ENCODE measurements at places on chromosomes 16 and 17. TPM values are rescaled to one million over a fixed set of nuclear protein-coding genes. Genes with fewer than 3 reads are reported as not detected.

GRCh38 chr16:20952139-20952920 is 51.8 kb downstream of the LYRM1 start:
- no peak overlapping the region for H3K4me3 ChIP-seq
- H3K27me3 ChIP-seq: no peaks in the 10 kb centered on the region
- no peak overlapping the region for H3K27ac ChIP-seq
- no peaks in the 10 kb centered on the region for H3K36me3 ChIP-seq
- H3K4me1 ChIP-seq: no peaks in the 10 kb centered on the region

DNA sequence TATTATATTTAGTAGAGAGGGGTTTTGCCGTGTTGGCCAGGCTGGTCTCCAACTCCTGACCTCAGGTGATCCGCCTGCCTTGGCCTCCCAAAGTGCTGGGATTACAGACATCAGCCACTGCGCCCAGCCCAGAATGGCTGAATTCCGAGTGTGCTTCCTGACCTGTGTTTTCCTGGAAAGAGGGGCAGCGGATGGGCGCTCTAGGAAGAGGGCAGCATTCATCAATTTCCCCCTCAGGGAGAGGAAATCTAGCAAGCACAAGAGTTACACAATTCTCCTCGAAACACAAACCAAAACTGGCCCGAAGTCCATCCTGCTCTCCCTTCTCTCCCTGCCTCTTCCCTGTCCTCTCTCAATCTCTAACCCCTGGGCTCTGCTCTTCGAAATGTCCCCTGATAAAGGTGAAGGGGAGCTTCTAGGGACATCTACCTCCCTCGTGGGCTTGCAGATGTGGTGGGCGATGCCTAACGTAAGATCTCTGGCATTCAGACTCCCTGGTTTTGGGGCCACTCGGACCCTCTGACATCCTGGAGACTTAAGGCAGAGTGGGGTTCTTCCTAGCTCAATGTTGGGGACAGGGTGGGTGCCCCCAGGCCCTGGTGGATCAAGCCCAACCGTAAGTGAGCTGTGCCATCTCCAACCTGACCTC is 1.0 kb downstream of the IL27 start:
- H3K36me3 ChIP-seq: no peaks in the 10 kb centered on the region
- no peaks in the 10 kb centered on the region for H3K4me1 ChIP-seq
- H3K27me3 ChIP-seq: peaks cover 3% of the 10 kb centered on the region
- no peak for DNase-seq

GRCh38 chr17:71203953-71204352 is 916.9 kb upstream of the SOX9 start:
- H3K4me3 ChIP-seq: no peak overlapping the region
- H3K27me3 ChIP-seq: no peaks in the 10 kb centered on the region
- DNase-seq: no peak
- no peak overlapping the region for H3K27ac ChIP-seq
- no peaks in the 10 kb centered on the region for H3K36me3 ChIP-seq

- no peak overlapping the region for H3K27ac ChIP-seq
- peak; percentile 72 for DNase-seq
- H3K36me3 ChIP-seq: peaks cover 6% of the 10 kb centered on the region
Measured at GRCh38 chr16:71746442-71747046, 22.0 kb upstream of the PHLPP2 start.

Gene TMEM238L
- 21.2 TPM for polyA plus RNA-seq

Gene TBC1D3D
- polyA plus RNA-seq: 1.0 TPM

Gene ABCC11
- 0.22 TPM for polyA plus RNA-seq

- H3K4me1 ChIP-seq: no peaks in the 10 kb centered on the region
- no peaks in the 10 kb centered on the region for H3K27me3 ChIP-seq
- no peak overlapping the region for H3K27ac ChIP-seq
- H3K36me3 ChIP-seq: no peaks in the 10 kb centered on the region
- DNase-seq: no peak
Measured at GRCh38 chr17:78771758-78772382, 10.2 kb downstream of the CYTH1 start.

All from small intestine (tissue), 16 donors.